ENCODE measurements at places on chromosomes 1 and 21.

GRCh38 chr21:41431788-41432548 lies 5.9 kb downstream of the MX1 start:
- DNase-seq, result peak; percentile 65

GRCh38 chr1:224565186-224565585 lies 50.9 kb upstream of the CNIH3 start:
- no peak for DNase-seq

- no peak for DNase-seq
Measured at GRCh38 chr1:205301205-205301821, 20.2 kb downstream of the NUAK2 start.

DNA sequence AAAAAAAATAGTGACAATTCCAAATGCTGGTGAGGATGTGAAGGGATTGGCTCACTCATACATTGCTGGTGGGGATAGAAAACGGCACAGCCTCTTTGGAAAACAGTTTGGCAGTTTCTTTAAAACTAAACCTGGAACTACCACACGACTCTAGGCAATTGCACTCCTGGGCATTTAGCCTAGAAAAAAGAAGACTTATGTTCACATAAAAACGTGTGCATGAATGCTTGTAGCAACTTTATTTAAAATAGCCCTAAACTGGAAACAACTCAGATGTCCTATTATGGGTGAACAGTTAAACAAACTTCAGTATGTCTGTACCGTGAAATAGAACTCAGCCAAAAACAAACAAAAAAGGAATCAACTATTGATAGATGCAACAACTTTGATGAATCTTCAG lies 9.4 kb upstream of the TMEM9 start:
- DNase-seq, result no peak

GRCh38 chr1:229148041-229148671 lies 122.8 kb upstream of the RAB4A start:
- peak; percentile 94 for DNase-seq

- DNase-seq, result no peak
Measured at GRCh38 chr1:99957818-99958217, 12.0 kb upstream of the SLC35A3 start.
